ENCODE measurements at places on chromosomes 6 and 20. TPM values are rescaled to one million over a fixed set of nuclear protein-coding genes. Genes with fewer than 3 reads are reported as not detected.

CLPSL1 gene
- not detected for total RNA-seq

CSTF1 gene
- total RNA-seq, result 43.6 TPM

SLC4A11 gene
- total RNA-seq, result 4.9 TPM

BACH2 gene
- 2.9 TPM for total RNA-seq

TCFL5 gene
- total RNA-seq, result 11.4 TPM

LRRC1 gene
- 27.4 TPM for total RNA-seq

R3HDML gene
- total RNA-seq, result not detected

ULBP2 gene
- 8.0 TPM for total RNA-seq

MYLK4 gene
- total RNA-seq, result 0.65 TPM

SRMS gene
- total RNA-seq, result not detected

BPIFA1 gene
- not detected for total RNA-seq

FRMD1 gene
- not detected for total RNA-seq

CDSN gene
- under 0.01 TPM for total RNA-seq
